ENCODE measurements at places on chromosomes 2 and 18. TPM values are rescaled to one million over a fixed set of nuclear protein-coding genes. Genes with fewer than 3 reads are reported as not detected.

GRCh38 chr2:45786030-45786835, 134.8 kb downstream of the PRKCE start:
- no peak for DNase-seq

GRCh38 chr2:12451726-12452125, 265.0 kb upstream of the TRIB2 start:
- DNase-seq, result no peak

DNA sequence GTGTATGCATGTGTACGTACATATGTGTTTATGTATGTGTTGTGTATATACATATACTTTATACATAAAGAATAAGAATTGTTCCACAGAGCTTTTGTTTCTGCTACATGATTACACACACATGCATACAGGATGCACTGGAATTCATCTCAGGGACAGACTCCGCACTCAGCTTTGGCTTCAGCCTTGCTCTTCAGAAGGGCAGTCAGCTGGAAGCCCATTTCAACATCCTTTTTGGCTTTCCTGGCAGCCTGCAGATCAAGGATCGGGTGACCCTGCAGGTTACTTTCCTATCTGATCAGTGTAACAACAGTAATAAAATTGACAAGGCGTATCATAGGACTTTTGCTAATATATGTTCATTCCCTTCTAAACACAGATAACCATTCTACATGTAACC, 144.1 kb upstream of the COPS8 start:
- no peak for DNase-seq

DNA sequence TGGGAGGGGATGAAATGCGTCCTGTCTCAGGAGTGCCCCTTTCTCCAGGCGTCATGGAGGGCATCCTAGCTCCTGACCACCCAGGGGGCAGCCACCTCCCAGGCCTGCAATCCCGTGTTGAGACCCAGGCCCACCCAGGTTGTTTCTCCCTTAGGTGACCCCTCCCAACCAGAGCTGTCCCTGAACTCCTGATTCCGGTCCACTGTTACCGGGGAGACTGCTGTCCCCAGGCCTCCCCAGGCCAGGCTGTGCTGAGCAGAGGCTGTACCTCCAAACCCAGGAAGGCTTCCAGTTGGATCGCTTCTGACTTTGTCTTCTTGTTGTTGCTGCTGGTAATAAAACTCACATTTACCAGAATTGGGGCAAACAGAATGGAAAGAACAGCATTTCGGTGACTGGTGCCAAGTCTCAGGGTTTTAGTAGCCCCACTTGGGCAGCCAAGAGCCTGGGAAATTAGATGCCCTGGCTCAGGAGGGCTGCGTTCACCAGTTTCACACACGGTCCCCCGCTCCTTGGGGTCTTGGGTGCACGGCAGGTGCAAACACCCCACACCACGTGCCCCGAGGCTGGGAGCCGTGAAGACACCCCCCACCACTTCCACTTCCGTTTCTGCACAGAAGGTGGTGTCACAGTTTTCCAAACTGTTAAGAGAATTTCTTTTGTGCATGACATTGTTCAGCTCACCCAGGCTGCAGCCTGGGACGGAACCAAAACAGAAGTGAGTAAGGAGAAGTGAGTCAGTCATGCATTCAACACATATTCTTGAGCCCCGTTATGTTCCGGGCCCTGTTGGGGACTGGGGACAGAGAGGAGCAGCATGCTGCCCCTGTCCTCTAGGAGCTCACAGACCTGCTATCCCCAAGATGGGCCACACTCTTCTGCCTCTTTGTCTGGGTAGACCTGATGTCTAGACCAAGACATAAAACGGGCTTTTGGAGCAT, 29.4 kb downstream of the ITM2C start:
- no peak for DNase-seq

CDK15 gene
- 33.0 TPM for total RNA-seq

Data from IMR-90 (cell line).